ENCODE measurements at places on chromosomes 4 and X.

DNA sequence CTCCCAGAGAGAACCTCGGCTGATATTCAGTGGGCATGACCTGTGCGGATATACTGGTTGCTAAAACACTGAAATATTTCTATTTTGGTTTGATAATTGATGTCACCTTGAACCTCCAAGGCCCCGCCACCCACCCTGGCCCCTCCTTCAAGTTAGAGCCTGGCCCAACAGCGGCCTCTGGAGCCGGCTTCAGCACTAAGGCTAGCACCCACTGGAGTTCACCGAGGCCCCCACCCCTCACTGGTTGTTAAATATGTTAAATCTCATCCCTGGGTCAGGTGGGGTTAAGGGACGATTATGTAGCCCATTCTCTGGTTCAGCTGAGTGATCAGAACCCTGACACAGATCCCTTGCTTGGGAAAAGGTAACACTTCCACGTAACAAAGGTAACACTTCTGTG, 24.3 kb downstream of the SEL1L3 start:
- no peak for ATAC-seq

DNA sequence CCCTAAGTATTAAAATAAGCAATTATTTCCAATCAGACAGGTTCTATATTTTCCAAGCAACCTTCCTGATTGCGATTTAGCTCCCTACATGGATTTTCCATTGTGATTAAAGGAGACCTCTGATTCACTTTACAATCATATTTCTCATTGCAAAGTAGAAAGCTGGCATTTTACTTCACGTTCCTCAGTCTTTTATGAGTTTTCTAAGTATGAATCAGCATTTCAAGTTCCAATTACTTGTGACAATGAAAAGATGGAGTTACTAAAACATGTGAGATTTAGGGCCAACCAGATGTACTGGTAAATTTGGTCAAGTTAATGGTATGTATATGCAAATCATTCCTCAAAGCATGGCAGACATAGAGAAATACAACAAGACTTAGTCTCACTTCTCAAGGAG, 206.2 kb downstream of the KCNIP4 start:
- no peak for ATAC-seq

DNA sequence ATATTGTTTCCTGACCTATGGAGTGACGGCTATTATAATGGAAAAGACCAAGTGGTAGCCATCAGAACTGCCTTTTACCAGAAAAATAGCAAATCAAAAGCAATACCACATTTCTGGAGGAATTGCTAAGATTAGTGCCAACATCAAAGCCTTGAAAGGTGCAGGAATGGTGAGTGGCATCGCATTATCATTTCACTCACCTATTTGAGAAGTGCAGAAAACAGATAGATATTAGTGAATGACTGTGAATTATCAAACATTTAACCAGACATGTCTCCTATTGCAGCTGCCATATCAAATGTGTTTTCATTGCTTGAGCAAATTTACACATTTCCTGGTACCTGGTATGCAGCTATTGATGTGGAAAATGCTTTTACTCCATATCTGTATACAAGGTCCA, 1638.1 kb upstream of the PABPC4L start:
- no peak for ATAC-seq

DNA sequence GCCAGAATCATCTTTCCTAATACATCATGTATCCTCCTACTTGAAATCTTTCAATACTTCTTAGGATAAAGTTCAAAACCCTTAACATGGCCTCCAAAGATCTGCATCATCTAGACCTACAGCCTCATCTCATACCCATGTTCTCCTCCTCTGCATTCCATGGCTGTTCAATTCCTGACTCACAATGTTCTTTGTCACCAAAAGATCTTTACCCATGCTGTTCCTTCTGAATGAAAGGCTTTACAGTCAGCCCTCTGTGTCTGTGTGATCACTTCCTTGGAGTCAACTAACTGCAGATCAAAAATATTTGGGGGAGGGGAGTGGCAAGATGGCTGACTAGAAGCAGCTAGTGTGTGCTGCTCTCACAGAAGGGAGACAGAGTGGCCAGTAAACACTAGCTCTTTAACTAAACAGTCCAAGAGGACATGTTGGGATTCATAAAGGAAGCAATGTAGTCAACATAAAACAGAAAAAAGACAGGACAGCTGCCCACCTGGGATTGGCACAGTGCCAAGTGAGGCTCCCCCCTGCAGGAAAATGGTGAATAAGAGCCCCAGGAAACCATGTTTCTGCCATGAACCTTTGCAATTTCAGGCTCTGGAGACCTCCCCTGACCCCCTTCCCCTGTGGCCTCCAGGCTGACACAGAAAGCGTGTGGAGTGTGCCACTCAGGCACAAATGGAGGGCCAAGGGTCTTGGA, 31.9 kb downstream of the CBR4 start:
- ATAC-seq = no peak

DNA sequence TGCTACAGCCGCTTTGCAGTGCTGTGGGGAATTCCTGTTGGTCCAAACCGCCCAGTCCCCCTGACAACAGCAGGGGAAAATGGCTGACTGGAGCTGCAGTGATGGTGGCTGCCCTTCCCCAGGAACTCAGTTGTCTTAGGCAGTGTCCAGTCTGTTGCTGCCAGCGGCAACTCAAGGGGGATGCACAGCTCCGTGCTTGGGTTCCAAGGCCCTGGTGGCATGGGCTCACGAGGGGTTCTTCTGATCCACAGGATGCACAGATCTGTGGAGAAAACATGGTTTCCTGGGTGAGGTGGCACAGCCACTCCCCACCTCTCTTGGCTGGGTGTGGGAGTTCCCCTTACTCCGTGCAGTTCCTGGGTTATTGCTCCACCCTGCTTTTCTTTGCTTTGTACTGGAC, 261.2 kb downstream of the TLL1 start:
- no peak for ATAC-seq

DNA sequence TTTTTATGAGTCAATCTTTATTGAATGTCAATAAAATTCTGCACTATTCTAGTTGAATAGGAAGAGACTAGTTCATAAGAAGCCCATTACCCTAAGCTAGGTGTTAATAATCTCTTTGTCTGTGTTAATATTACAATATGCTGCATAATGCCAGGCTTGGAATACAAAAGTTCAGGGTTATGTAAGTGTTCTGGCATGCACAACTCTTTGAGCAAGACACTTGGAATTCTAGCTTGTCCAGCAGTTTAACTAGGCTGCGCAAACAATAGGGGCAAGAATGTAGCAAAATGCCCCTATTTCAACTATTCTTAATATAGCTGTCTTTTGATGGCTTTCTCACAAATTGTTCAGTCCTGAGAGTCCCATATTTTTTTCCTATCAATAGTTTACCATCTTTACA, 31.3 kb upstream of the ETNPPL start:
- no peak for ATAC-seq

DNA sequence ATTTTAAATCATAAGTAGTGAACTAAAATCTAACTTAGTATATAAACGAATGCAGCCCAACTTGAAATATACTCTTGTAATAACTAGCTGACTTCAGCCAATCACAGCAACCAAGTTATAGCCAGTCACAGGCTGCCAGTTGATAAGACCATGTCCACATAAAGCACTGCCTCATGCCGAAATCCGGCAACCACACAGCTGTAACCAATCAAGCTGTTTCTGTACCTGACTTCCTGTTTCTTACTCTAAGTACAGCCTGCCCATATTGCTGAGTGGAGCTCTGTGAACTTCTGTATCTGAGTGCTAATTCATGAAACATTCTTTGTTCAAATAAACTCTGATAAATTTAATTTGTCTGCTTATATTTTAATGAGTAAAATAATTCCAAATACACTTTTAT, 805.3 kb upstream of the EPHA5 start:
- no peak for ATAC-seq

GRCh38 chrX:30652527-30653414, 452 bp upstream of the GK start:
- peak; percentile 93 for ATAC-seq

DNA sequence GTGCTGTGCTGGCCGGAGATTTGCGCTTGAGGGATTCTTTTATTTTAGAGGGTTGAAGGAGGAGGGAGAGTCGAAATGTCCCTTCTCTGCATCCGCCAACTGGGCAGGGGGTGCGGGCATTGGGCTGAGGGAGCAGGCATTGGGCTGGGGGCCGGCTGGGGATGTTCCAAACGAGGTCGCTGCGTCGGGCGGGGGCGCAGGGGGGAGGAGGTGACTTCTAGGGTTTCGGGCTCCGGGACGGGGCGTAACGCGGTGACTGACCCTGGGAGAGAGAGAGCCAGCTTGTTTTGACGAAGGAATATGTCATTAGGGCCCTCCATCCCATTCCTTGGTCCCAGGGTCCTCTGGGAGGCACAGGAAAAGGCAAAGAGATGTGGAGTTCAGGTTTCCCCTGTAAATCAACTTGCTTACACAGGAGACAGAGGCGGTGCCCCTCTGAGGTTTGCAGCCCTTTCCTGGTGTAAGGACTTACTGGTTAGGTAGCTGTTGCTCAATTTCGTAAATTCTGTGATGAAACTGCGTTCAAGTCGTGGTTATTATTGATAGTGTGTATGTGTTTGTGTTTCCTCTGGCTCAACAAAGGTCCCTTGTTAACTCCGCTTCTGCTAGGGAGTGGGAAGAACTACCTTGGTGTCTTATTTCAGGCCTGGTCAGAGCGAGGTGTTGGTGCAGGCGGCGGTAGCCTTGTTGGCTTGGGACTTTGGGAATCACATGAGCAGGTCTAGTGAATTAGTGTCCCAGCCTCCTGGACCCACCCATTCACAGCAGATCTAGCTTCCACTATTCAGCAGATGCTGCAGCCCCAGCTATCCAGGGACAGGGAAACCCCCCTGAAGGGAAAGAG, 716 bp downstream of the FHIP1A start:
- ATAC-seq = peak; percentile 70

DNA sequence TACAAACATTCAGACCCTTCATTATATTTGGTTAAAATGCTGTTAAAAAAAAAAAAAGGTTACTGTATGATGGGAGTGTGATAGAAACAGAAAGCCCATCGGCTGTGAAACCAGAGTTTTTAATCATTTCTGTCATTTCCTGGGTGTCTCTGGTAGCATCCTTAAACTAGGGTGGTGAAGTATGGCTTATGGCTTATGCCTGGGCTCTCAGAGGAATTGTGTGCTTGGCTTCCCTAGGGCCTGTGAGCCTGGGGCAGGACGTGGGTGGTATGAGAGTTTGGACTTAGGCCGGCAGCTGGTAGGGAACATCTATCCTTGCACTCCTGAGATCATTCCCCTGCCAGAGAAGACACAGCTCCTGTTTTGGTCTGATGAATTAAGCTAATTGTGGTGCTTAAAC, 52.2 kb downstream of the DCUN1D4 start:
- no peak for ATAC-seq

GRCh38 chr4:5213087-5213595, 161.9 kb downstream of the STK32B start:
- ATAC-seq = no peak

DNA sequence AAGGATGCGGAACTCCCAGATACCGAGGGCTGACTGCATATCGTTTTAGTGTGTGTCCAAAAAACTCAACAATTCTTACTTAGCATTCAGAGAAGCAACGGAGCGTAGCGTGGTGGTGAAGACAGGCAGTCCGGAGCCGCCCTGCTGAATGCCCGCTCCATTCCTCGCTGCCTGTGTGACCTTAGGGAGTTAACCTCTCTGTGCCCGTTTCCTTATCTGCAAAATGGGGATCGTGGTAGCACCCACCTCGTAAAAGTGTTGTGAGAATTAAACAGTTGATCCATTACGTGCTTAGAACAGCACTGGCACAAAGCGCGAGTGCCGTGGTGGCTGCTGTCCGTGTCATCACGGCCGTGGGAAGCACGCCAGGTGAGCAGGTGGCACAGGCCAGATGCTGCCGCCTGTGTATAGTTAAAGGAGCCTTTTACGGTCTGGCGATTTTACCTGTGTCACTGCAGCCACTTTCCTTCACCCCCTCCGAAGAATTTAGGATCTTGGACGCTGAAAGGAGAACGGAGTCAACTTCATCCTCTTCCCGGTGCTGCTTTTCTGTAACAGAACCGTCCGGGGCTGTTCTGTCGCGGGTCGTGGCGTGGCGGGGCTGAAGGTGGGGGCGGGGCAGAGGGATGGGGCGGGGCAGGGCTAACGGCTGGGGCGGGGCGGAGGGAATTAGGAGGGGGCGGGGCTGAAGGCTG, 885 bp downstream of the CCDC110 start:
- ATAC-seq = peak; percentile 36

DNA sequence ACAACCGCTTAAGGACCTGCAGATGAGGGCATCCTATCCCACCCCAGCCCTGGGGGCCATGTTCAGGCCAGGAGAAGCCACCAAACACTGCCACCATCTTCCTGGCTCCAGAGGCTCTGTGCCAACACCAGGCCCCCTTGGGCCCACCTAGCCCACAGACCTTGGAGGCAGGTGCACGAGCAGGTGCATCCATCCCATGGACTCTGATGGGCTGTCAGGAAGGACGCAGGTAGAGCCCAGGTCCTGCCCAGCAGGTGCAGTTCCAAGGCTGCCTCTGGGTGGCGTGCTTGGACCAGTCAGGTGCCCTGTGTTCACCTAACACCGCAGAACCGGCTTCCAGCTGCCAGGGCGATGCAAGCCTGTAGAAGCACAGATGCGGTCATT, 22.8 kb upstream of the PDE6B start:
- peak; percentile 96 for ATAC-seq

GRCh38 chr4:120826853-120827252, 95.7 kb downstream of the PRDM5 start:
- ATAC-seq = no peak

GRCh38 chr4:183936047-183936446, 30.9 kb downstream of the STOX2 start:
- no peak for ATAC-seq
